ENCODE measurements at places on chromosomes 12 and 14.

DNA sequence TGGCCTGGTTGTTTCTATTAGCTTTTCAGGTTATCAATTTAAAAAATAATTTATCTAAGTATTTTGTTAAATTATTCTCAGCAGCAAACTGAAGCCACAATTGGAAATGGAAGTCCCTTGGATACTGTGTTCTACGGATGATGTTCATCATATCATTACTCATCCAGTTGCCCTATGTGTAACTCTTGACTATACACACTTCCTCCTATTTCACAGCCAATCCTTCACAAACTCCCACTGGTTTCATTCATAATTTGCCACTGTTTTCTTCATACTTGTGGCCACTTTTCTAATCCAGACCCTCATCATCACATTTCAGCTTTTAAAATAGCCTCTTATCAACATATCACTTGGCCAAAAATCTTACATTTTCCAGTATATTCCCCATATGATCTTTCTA, 84.0 kb downstream of the CATSPERB start:
- no peak for DNase-seq

GRCh38 chr12:27342536-27342935, 9.9 kb downstream of the BMAL2 start:
- no peak for DNase-seq

GRCh38 chr12:25796523-25797000, 161.9 kb upstream of the RASSF8 start:
- DNase-seq = no peak

DNA sequence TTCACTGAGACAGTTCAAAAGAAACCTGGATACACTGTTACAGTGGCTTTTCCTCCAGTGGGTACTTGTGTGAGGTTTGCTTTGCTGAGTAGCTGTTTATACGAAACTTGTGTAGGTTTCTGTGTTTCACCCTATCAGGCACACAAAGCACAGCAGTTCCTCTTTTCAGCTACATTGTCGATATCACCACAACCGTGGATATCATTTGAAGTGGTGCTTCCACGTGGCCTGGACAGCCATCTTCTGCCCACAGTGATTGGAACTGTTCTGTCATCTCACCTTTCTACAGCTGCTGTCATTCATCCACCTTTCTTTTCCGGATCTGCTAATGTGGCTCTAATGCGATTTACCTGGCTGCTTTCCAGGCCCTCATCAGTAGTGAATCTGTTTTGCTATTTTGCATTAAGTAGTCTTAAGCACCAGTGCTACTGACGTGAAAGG, 368.8 kb downstream of the SYT1 start:
- DNase-seq = no peak

- no peak for DNase-seq
Measured at GRCh38 chr12:15543347-15543746, 221.0 kb downstream of the PTPRO start.

- no peak for DNase-seq
Measured at GRCh38 chr14:101020834-101021370, 117.4 kb upstream of the RTL1 start.

GRCh38 chr14:74945261-74945851, 10.0 kb downstream of the PGF start:
- DNase-seq = no peak

DNA sequence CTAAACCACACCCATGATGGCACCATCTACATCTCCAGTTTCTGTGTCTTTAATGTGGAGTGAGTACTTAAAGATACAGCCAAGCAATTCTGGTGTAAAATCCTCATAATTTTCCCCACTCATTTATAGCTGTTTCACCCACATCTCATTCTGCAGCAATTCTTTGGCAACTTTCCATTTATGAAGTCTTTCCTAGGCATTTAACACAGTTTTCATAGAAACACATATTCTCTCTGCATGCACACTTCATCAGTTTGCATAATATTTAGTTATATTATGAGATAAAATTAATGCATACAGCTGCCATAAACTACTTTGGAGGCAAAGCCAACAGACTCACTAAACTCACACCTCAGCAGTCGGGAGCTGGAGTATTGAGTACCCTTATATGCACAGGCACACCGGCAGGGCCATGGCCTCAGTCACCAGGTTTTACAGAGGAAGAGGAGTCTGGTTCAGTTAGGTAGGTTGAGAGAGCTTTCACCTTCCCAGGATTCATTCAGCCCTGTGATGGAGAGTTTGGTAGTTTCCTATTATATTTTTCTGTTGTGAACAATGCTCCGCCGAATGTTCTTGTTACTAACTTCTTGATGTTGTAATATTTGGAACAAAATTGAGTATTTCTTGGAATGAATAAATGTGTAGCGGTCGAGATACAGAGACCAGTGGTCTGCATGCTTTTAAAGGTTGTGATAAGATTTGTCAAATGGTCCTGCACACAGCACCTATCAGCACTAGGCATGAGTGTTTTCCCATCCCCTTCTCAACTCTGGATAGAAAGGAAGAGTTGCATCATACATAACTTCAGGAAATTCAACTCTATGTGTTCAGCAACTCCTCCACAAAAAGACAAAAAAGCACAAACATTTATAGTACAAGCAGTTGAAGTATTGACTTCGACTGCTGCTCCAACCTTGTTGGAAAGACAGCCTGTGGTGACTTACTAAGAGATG, 123.5 kb downstream of the TTC8 start:
- no peak for DNase-seq

DNA sequence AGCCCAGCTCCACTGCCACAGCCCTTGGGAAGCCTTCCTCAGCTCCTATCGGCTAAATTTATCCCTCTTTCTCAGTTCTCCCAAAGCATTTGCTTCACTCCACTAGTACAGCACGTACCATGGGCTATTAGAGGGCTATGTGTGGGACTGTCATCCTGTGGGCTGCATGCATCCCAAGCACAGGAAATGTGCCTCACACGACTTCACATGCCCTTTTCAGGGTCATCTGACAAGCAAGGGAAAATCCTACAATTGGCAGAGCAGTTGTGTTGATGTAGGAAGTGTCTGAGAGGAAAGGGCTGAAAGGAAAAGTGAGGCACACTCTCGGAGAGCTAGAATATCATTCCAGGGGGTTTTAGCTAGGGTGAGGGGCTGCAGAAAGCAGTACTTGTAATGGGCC, 47.6 kb downstream of the NINJ2 start:
- DNase-seq = no peak

DNA sequence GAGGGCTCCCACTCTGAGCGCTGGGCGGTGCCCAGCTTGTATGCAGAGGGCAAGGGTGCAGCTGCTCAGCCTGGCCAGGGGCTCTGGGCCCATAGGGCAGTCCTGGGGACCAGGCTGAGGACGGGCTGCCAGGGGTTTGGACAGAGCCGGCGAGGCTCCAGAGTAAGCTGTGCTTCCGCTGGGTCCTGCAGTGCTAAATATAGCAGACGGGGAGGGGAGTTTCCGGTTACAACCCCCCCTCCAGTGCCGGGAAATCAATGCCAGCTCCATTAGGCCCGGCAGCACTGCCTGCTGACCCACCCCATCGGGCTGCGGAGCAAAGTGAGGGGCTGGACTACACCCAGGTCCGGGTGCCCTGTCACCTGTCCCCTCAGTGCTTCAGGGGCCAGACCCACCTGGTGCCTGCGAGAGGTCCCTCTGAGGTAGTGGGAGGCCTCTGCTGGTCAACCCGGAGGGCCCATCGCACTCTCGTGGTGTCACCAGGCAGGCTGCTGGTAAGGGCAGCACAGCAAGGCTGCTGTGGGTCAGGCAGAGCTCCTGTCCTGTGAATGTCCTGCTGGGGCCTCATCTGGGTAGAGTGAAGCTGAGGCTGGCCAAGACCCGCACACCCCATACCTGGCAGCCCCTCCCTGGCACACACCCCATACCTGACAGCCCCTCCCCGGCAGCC, 2.6 kb upstream of the JAG2 start:
- DNase-seq = no peak

- no peak for DNase-seq
Measured at GRCh38 chr12:119182701-119183493, 4.2 kb downstream of the HSPB8 start.

DNA sequence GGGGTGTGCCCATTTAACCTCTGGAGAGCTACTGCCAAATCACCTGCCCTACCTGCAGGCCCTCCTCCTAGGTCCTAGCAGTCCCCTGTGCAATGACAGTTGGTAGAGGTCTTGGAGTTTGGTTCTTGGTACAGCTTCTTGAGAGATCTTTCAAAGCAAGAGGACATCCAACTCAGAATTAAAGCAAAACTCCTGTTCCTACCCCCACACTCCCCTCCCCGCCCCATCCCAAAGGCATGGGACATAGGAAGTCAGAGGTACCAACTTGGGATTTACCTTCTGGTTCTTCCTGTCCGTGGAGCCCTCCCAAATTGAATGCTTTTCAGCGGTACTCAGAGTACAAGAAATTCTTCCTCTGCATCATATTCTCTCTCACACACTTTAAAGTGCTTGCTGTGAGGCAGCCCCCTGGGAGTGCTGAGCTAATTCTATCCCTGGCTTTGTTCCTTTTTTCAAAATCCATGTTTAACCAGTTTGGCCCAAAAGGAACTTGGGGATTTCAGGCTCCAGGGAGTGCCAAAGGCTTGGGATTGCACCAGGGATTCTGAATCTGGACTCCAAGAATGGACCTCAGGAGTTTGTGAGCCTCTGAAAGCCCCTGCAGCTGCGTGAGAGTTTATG, 40.8 kb downstream of the GALNT16 start:
- DNase-seq = no peak

GRCh38 chr14:89723930-89724627, 230.5 kb downstream of the EFCAB11 start:
- no peak for DNase-seq

DNA sequence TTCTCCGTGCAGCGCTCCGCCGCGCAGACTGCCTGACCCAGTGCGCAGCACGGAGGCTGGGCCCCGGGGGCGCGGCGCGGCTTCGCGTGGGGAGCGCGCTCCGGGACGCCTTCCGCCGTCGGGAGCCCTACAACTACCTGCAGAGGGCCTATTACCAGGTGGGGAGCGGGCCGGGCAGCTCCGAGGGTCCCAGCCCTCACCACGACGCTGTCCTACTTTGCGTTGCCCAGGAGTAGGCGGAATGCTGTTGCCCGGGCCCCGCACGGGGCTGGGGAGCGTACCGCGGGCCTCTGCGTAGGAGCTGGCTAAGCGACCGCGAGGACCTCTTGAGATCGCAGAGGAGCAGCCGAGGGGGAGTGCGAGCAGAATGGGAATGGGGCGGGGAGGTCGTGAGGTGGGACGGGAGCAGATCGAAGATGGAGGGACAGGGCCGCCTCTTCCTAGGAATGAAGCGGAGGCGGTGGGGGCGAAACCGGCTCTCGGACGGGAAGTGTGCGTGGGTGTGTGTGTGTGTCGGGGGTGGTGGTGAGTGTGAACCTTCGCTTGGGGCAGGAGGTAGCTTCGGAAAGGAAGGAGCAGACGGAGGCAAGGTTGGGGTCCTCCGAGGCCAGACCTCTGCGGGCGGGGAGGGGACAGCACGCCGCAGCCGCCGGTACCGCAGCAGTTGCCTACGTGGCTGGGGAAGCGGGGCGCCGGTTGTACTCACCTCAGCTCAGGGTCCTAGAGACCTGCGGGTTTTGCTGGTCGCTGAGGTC, 751 bp downstream of the P3H3 start:
- DNase-seq = no peak

DNA sequence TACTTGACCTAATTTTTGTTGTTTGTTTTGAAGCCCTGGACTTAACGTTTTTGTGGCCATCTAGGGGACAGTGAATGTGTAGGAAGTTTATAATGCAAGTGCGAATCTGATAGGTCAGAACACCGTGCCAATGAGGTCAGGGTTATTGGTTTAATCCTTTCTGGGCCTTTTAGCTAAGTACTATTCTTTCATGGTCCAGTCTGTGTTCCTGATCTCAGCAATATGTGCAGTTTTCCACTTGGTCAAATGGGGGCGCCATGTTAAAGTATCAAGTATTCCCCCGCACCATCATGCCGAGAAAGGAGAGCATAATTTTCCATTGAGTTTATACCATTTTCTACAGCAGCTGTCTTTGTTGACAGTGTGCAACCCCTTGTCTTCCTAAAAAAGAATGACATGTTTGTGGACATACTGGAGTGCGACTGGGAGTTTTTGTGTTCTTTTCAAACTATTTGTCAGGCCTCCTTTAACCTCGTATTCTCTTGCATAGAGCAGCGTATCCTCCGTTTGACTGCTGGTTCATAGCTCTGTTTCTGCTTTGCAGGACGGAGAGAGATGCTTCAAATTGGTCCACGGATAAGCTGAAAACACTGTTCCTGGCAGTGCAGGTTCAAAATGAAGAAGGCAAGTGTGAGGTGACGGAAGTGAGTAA, 1.3 kb downstream of the AHSA1 start:
- peak; percentile 24 for DNase-seq

- DNase-seq = no peak
Measured at GRCh38 chr12:111664961-111665865, 20.5 kb downstream of the BRAP start.

GRCh38 chr14:101849640-101850039, 88.1 kb downstream of the PPP2R5C start:
- no peak for DNase-seq

DNA sequence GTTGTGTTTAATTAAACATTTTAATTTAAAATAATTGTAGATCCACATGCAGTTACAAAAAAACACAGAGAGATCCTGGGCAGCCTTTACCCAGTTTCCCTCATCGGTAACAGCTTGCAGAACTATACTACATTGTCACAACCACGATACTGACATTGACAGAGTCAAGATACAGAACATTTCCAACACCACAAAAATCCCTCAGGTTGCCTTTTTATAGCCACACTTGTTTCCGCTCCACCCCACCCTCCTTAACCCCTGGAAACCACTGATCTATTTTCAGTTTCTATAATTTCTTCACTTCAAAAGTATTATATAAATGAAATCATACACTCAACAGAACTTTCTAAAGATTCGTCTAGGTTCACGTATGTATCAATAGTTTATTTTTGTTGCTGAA, 458.8 kb upstream of the SOX5 start:
- no peak for DNase-seq

- DNase-seq = no peak
Measured at GRCh38 chr14:85334316-85334715, 195.6 kb upstream of the FLRT2 start.

DNA sequence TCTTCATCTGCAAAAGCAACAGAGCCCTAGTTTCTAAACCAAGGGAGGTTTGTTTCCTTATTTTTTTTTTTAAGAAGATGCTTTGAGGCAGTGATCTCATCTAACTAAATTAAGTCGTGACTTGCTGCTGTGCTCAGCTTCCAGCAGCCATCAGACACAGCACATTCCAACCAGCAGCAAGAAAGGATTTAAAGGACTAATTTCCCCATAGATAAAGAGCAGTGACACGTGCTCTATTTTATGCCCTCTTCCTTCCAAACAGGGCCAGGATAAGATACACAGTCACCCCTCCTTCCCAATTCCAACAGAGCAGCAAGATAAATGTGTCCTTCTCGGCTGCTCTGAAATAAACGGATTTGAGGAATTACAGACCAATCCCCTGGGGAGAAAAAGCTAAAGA, 81.7 kb downstream of the PRKAB1 start:
- no peak for DNase-seq

- DNase-seq = no peak
Measured at GRCh38 chr14:65345266-65345665, 67.3 kb upstream of the FUT8 start.

All from stimulated activated CD8-positive, alpha-beta memory T cell treated with anti-CD3 and anti-CD28 coated beads, Interleukin-4, amount 100 ng/mL, for 4 hours (primary cell).